GM13977 (cell line): ENCODE measurements at places on chromosomes 11 and 22.

DNA sequence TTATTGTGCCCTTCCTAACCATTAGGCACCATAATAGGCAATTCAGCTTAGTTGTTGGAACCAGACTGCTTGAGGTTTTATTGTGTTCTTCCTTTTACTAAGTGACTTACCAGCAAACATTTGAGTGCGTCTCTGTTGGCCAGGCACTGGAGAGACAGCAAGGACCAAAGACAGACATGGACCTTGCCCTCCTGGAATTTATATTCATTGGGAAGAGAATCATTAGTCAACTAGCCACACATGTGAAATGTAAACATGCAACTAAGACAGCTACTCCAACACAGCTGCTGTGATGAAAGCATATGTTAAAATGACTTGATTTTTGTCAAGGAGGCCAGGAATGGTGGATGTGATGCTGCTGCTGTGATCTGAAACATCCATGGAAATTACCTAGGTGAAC lies 106.4 kb downstream of the TRAF6 start:
- DNase-seq = no peak

GRCh38 chr11:4607781-4608666 lies at the start of gene TRIM68:
Gene TRIM68 (minus strand): TSS chr11:4608231. CDS start chr11:4605504, 2,727 bp downstream.
- DNase-seq = peak; percentile 92

GRCh38 chr11:17772704-17773600 lies 38.4 kb downstream of the KCNC1 start:
- no peak for DNase-seq

- no peak for DNase-seq
Measured at GRCh38 chr11:10164621-10165020, 129.4 kb downstream of the SBF2 start.

DNA sequence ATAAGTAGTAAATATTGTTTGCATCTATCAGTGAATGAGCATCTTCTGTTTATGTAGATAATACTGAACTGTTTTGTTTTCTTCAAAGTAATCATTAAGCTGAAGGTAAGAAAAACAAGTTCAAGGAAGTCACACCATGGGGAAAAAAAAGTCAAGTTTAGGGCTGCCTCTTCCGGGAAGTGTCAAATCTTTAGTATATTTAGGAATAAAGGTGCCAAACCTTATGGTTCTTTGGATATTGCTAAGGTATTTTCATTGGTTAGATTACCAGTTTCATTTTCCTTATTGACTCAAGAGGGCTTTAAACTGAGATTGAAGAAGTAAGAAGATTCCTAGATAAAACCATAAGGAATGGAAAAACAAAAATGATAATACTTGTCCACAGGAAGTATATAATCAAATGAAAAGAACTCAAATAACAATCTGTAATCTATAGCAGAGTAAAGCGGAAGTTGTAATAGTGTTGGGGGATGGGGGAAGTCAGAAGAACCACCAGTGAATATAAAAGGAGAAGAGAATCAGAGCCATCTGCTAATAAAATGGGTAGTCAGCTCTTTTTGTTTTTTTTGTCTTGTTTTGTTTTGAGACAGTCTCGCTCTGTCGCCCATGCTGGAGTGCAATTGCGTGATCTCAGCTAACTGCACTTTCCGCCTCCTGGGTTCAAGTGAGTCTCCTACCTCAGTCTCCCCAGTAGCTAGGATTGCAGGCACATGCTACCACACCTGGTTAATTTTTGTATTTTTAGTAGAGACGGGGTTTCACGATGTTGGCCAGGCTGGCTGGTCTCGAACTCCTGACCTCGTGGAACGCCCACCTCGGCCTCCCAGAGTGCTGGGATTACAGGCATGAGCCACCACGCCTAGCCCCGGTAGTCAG lies 2.3 kb downstream of the ATM start:
- DNase-seq = peak; percentile 36

DNA sequence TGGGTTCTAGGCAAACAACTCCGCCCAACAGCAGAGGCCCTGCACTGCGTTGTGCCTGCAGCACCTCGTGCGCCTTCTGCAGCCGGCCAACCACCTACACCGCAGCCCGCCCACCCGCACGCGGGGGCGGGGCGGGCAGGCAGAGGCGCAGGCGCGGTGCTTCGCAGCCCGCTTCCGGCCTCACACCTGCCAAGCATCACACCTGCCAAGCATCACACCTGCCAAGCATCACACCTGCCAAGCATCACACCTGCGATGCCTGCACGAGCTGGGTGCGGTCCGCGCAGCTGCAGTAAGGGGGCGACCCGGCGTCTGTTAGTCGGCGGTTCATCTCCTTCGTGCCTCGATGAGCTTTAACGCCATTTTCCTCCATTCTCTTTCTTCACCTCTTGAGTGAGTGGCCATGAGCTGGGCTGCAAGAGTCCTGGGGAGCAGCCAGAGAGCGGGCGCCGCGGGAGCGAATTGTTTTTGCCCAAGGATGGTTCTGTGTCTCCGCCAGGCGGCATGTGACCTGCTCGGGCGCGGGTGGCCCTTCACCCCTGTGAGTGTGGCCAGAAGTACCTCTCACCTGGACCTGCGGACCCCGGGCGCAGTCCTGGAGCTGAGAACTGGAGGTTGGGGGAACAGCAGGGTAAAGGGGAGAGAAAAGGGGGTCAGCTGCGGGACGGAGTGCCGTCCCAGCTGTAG lies at the start of gene LDHAL6A:
Gene LDHAL6A, plus strand, starts transcription at position 171 of the 687 bp plus-strand sequence. CDS start 825 bp downstream, outside the sequence.
- DNase-seq = peak; percentile 26

GRCh38 chr11:44999068-44999467 lies 48.4 kb upstream of the TP53I11 start:
- no peak for DNase-seq

GRCh38 chr11:83158357-83158786 lies 1.4 kb downstream of the PCF11 start:
- DNase-seq = no peak

DNA sequence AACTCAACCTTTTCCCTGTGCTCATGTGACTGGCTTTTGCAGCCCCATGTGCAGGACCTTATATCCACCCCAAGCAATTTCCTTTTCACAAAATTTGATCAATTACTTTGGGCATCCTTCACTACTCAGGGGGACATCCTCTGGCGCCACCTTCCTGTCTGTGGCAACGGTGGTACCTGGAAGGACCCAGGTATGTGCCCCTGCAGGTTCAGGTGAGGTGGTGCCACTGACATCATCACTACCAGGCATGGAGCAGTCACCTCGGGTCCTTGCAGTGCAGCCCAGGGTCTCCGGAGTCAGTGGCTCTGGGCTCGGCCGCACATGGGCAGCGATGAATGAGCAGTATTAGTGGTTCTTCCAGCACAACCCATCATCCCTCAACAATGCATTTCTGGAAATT lies 37.7 kb upstream of the B3GAT1 start:
- DNase-seq = no peak

GRCh38 chr11:71447791-71448256 lies 369 bp downstream of the DHCR7 start:
- peak; percentile 59 for DNase-seq

DNA sequence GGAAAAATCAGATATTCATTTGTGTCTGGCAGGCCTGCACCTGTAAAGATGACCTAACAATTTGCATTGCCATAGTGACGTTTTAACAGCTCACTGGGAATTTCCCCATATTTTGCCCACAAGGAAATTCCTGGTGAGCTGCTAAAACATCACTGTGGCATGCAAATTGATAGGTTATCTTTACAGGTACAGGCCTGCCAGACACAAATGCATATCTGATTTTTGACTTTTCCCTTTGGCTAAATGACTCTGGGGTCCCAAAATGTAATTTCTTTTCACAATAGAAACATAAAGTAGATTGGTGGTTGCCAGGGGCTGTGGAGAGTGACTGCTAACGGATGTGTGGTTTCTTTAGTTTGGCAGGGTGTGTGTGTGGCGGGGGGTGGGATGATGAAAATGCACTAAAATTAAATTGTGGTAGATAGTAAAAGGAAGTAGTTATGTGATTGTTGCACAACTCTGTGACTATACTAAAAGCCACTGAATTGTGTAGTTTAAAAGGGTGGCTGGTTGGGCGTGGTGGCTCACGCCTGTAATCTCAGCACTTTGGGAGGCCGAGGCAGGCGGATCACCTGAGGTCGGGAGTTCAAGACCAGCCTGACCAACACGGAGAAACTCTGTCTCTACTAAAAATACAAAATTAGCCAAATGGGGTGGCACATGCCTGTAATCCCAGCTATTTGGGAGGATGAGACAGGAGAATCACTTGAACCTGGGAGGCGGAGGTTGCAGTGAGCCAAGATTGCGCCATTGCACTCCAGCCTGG lies 18.5 kb upstream of the FEZ1 start:
- DNase-seq = peak; percentile 39

GRCh38 chr22:35135165-35135564 lies 69.2 kb downstream of the ISX start:
- DNase-seq = no peak

DNA sequence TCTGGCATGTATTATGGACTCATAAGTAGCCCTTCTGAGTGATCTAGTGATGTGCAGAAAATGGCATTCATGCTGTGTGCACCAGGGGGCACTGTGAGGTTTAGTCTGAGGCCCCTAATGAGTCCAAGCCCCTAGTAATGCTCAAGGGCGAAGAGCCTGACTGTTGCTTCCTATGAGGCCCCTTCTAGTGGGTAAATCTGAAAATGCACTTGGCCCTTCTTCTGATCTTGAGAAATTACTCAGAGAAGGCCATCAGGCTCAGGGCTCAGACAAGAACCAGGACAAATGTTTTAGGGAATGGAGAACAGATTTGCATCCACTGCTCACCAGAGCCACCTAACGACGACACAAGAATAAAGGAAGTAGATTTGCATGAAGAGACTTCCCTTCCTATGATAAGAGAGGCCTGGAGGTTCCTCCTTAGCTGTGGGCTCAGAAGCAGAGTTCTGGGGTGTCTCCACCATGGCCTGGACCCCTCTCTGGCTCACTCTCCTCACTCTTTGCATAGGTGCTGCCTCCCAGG lies 75.8 kb downstream of the GGTLC2 start:
- peak; percentile 52 for DNase-seq

- DNase-seq = no peak
Measured at GRCh38 chr11:95499516-95500135, 268.6 kb upstream of the SESN3 start.

DNA sequence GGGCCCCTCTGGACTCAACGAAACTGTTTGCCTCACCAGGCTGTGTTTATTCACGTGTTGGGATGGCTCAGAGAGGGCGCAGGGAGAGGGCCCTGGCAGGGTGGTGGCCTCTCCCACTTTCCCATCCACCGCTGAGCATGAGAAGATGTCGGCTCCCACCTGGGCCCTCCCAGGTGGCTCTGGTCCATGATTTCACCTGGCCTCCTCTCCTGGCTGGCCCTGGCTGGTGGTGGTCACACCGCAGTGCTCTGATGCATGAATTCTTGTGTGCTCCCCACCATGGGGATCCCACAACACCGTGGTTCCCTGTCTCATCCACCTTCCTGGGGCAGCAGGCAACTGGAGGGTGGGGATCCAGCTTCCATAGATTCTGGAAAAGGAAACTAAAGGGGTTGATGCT lies 13.4 kb downstream of the RTL6 start:
- DNase-seq = no peak

DNA sequence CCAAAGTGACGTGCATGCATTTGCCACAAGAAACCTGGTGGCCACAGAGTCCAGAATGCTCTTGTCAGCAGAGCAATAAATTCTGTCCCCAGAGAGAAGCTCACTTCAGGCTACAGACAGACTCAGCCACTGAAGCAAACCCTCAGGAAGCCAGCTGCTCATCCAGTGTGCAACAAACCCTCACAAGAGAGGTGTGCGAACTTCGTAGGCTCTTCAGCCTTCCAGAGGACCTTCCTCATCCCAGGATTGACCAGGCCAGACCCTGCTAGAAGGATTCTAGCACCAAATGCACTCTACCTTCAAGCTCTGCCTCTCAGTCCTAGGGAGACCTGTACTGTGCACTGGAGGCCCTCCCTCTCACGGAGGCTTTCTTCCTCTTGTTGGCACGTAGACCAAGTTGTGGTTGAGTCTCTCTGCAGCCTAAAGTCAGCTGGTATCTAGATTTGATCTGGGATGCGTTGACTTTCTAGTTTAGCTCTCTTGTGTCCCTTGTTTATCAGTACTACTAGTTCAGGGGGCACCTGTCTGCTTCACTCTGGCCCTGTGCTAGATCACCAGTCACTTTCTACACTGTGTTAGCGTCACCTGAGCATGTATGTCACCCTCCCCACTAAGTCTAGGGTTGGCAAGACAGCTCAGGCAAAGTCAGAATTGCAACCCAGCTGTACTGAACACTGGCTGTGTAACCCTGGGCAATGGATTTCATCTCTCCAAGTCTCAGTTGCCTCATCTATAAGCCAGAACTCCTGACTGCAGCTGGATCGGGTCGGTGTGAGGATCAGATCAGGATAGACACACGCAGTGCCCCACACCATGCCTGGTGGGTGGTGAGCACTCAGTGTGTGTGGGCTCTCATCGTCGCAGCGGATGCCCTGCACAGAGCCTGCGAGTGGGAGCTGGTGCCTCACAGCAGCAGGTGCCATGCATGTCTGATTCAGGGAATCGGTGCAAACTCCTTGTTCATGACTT lies 22.1 kb upstream of the TMPRSS13 start:
- no peak for DNase-seq

DNA sequence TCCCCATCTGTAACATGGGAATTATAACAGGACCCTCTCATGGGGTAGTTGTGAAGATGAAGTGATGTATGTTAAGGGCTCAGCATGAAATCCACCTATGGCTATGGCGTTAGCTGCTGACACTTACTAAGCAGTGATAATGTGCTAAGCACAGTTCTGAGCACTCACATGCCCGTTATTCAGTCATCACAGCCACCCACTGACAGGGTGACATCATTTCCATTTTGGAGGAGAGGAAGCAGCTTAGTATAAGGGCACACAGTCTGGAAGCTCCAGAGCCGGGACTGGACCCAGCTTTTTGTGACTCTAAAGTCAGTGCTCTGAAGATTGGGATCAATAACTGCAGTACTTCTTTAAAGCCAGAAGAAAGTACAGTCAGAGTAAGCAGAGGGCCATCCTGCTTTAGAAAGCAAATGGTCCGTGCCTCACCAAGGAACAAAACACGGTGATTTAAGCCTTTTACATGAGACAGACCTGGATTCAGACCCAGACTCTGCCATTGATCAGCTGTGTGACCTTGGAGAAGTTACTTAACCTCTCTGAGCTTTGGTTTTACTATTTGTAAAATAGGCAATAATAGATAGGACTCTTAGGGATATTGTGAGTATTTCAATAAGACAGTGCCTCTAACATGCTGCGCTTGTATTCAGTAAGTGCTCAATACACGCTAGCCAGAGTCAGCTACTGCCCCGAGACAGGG lies 61.5 kb downstream of the SGSM1 start:
- DNase-seq = no peak

- peak; percentile 46 for DNase-seq
Measured at GRCh38 chr11:250740-251299, 14.0 kb downstream of the PSMD13 start.

DNA sequence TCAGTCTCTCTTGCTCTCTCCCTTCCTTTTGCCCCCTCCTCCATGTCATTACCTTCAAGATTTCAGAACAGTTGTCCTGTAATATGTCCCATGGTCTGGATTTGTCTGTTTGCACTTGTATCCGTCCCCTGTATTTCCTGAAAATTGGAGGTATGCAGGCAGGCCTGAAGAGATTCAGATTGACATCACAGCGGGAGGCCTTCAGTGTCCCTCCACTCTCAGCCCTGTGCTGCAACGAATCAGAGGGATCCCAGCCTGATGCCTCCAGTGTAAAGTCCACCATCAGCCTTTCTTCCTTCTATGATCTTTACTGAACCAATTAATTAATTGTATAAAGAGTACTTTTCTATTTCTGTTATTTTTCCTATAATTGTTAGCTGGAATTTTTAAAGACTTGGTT lies 57.3 kb downstream of the ELMOD1 start:
- DNase-seq = no peak

GRCh38 chr11:123569393-123569792 lies 85.0 kb downstream of the SCN3B start:
- DNase-seq = no peak

- no peak for DNase-seq
Measured at GRCh38 chr11:131909426-131910177, 539.2 kb downstream of the NTM start.
